Body of pancreas (tissue), 4 donors: ENCODE measurements at places on chromosomes 5 and 9.

GRCh38 chr9:125043631-125044030 lies 99.7 kb downstream of the SCAI start:
- no peak for DNase-seq

DNA sequence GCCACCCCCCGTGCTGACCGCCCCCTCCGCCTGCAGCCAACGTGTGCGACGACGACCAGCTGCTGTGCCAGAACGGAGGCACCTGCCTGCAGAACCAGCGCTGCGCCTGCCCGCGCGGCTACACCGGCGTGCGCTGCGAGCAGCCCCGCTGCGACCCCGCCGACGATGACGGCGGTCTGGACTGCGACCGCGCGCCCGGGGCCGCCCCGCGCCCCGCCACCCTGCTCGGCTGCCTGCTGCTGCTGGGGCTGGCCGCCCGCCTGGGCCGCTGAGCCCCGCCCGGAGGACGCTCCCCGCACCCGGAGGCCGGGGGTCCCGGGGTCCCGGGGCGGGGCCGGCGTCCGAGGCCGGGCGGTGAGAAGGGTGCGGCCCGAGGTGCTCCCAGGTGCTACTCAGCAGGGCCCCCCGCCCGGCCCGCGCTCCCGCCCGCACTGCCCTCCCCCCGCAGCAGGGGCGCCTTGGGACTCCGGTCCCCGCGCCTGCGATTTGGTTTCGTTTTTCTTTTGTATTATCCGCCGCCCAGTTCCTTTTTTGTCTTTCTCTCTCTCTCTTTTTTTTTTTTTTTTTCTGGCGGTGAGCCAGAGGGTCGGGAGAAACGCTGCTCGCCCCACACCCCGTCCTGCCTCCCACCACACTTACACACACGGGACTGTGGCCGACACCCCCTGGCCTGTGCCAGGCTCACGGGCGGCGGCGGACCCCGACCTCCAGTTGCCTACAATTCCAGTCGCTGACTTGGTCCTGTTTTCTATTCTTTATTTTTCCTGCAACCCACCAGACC lies 80.2 kb downstream of the NTNG2 start:
- DNase-seq = peak; percentile 64

GRCh38 chr9:121776739-121777637 lies 125.6 kb downstream of the DAB2IP start:
- no peak for DNase-seq

GRCh38 chr9:98795970-98796363 lies 388 bp downstream of the ANKS6 start:
- no peak for DNase-seq

DNA sequence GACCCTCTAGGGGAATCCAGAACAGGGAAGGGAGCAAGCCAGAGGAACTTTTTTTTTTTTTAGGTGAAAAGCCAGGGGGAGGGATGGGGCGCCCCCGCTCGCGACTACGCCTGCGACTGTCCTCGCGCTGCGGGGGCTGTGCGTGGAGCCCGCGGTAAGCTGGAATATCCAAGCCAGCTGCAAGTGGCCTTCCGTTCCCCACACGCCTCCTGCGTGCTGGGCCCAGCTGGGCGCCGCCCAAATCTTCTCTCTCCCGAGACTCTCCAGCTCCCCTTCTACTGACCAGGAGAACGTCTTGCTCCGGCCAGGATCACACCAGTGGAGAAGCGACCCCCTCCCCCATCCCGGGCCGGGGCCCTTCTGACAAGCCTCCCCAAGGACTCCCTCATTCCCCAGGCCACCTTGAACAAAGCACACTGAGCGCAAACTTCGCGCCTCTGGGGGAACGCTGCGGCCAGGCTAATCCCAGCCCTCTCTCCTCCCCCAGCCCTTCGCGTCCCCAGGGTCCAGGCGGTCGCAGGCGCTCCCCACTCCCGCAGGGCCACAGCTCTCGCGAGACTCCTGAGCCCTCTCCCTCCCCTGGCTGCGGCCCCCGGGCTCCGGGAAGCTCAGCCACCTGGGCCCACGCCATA lies 6.6 kb downstream of the BARX1 start:
- no peak for DNase-seq

- no peak for DNase-seq
Measured at GRCh38 chr5:72301557-72301956, 18.5 kb downstream of the MRPS27 start.

DNA sequence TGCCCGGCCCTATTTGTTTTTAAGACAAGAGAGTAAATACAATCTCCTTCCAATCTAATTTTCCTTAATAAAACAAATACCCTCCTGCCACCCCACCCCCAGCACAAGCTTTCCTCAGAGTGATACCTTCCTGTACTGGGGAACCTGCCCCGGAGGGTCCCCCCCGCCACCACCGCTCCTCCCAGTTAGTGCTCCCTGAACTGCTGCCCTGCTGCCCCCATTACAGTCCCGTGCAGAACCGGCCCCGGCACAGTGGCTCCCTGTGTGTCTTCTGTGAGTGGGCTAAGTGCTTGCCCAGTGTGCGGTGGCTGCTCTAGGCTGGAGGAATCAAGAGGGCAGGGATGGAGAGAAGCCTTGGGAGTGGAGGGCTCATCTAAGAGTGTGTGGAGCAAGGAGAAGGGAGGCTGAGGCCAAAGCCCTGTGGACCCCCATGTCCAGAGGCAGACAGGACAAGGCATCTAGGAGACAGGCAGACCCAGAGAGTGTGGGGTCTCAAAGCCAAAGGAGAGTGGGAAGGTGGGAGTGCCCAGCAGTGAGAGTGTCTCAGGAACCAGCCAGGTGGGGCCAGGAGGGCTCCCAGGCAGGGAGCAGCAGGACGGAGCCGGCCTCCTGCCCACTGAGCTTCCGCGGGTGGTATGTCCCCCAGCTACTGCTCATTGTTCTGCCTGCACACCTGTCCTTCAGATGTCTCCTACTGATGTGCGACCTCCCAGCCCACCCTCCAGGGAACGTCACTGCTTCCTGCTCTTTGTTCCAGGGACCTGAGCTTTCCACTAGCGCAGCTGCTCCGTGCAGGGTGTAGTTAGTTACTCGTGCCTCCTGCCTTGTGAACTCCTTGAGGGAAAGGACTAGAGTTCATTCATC lies 129.0 kb downstream of the DAB2IP start:
- DNase-seq = no peak

DNA sequence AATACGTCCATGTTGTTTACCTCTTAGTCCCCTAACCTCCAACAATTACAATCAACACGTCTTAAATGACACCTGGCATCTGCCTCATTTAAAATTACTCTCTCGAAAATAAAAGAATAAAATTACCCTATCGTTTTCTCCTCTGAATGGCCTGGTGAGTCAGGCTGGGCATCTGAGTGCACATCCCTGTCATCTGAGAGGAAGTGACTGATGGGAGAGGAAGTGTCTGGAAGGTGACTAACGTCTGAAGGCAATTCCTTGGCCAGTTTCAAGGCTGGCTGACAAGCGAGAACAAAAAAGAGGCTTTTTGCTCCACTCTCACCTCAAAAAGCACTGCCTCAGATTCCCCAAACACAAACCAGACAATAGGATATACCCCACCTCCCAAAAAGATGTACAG lies 57.7 kb downstream of the MAPKAP1 start:
- no peak for DNase-seq
